ENCODE measurements at places on chromosomes 4 and X.

DNA sequence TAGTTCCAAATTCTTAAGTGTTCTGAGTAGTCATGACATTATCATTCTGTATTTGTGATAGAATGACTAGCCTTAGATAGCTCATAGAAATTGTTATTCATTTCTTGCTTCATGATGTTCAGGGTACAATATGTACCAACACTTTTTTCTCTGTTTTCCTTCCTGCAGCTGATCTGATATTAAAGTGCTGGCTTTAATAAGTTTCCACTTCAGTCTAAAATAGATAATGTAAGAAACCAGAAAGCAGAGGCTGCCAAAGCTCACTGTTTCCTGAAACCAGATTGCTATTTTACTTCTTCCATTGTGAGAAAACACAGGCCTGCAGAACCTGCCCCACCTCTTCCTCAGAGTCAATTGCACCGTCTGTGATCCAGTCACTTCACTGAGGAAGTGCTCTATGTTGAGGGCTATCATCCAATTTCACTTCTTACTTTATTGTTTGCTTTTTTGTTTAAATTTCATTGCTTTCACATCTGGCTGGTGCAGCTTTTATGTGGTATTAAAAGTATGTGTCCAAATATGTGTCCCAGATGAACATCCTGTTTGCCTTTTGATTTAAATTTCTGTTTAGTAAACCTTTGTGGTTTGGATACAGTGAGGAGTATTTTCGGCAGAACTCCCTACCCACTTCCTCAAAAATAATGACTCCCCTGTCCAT lies 652.1 kb downstream of the ANKRD50 start:
- no peak for DNase-seq

DNA sequence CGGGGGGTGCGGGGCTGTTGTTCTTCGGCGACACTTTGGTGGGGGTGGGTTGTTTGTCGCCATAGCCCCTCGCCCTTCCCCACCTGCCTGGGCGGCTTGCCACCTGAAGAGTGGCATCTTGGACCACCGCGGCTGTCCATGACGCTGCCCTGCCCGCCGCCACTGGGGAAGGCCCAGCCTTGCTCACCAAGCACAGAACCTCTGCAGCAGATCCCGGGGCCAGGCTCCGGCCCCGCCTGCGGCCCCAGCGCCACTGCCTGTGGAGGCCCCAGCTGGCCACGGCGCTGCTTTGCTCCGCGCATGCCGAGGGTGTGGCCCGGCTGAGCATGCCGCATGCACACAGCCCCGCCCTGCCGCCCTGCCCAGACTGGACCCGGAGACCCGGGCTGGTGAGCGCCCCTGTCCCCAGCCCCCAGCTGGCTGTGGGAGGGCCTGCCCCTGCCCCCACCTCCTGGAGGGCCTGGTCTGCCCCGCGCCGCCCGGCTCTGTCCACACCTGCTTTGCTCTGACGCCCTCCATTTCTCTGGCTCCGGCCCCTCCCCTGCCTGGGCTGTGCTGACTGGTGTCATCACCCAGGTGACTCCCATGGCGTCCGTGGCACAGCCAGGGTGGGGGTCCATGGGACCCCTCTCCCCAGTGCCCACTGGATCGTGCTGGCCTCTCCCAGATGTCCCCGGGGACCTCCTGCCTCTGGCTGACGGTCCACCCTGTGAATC lies 5.3 kb downstream of the NAT8L start:
- DNase-seq, result no peak

DNA sequence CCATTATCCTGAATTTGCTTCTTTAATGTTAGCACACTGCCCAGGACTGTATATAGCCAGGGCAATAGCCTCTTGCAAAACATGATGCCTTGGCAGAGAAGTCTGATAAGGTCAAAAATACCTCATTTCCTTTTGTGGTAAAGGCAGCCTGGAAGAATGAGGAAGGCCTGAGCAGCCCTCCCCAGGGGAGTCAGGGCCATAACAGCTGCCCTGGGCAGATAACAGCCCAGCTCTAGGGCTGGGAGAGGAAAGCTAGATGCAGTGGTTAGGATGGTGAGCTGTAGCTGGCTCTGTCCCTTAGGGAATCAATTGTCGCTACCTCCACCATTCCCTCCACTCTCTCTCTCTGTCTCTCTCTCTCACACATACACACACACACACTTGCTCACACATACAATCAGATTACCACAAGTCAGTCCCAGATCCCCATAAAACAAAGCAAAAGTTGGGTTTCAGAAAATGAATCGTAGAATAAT lies 29.2 kb downstream of the EFHC2 start:
- no peak for DNase-seq

- no peak for DNase-seq
Observed at GRCh38 chrX:148611993-148612392, 111.6 kb downstream of the AFF2 start.

GRCh38 chrX:12979616-12980015 lies 4.7 kb downstream of the TMSB4X start:
- DNase-seq, result no peak
